ENCODE measurements at places on chromosomes 11 and 22.

DNA sequence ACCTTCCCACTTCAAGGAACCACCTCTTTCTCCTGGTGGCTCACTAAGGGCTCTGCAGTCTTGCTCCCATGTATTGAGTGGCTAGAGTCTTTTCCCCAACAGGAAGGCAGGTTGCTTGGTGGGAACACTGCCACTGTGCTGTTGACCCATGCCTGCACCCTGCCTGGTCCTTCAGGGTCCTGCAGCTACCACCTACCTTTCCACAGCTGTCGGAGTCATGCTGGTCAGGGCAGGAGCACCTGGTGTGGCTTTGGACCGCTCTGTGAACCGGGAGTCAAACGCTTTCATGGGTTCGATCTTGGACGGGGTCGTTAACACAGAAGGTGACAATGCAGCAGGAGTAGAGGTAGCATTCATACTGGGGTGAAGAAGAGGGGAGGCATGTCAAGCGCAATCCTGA lies 56.1 kb downstream of the HIRA start:
- no peak for DNase-seq

DNA sequence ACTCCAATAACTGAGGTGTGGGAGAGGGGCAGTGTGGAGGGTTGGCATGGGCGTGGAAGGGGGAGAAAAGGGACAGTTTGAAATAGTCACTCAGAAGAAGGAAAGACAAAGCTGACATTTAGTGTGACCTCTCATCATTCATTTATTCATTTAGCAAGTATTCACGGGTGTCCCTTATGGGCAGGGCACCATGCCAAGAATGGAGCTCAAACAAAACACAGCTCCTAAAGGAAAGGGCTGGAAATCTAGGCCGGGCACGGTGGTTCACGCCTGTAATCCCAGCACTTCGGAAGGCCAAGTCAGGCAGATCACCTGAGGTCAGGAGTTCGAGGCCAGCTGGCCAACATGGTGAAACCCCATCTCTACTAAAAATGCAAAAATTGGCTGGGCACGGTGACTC lies 19.4 kb upstream of the DGKZ start:
- no peak for DNase-seq

GRCh38 chr11:36617543-36618362 lies 19.7 kb upstream of the RAG2 start:
- DNase-seq, result no peak

DNA sequence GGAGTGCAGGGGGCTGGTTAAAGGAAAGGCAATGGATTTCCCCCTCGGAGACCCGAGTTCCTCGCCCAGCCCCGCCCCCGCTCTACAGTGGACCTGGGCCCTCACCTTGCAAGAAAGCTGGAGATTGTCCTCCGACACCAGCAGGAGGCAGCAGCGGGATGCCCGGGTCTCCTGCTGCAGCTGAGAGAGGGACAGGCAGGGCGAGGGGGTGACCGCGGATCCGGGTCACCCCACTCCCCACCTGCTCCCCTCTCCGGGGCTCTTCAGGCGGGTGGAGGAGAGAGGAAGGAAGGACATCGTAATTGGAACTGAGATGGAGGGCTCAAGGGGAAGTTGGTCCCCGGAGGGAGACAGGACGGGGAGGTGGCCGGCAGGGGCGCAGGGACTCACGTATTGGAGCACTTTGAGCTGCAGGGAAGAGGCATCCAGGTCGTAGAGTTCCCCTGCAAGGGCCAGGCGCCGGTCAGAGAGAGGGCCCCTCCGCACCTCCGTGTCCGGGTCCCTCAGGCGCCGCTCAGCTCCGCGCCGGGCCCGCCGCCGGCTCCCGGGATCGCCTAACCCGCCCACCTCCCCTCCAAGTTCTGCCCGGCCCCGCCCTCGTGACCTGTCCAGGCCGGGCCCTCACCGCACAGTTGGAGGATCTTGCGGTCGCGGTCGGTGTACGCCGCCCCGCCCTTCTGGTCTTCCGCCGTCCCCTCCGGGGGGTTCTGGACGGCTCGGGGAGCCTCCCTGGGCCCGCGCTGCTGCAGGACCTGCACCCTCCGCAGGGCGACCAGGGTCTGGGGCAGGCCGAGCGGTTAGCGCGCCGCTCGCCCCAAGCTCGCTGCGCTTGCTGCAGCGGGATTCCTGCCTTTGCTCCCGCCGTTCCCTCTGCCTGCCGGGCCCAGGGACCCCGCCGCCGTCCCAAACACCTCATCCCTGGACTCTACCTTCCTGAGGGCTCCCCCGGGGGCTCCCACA lies 84.1 kb downstream of the PDE2A start:
- DNase-seq, result no peak

- peak; percentile 15 for DNase-seq
Observed at GRCh38 chr11:31045335-31045734, 324.2 kb downstream of the DCDC1 start.

DNA sequence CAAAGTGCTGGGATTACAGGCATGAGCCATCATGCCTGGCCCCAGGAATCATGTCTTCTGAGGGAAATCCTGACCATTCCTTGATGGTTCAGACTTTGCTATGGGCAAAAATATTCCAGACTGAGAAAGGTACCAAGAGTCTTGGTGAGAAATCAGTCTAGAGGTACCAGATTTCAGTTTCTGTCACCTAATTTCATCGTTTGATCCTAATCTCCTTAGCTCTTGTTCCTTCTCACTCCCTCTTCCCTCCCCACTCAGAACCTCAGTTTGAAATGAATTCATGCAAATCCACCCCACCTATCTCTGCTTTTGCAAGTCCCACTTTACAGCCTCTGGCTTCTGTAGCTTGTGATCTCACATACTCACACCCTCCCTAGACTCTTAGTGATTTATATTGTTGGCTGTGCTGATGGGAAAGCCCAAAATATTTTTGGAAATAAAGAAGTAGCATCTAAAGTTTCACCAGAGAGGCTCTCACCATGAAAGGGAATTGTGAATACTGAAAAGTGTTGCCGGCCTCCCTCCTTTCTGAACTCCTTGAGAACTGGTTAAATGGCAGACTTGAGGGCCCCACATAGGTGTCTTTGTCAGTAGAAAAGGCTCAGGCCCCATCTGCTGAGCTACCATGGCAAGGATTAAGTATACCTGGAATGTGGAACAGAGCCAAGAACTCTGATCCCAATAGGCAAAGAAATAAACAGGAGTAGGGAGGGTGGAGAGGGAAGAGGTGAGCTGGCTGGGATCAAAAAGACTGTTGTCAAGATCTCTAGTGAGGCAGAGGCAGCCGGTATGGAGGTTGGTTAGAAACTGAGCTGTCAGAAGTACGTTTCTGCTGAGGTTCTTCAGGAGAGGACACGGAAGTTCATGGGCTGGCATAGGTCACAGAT lies 190.5 kb upstream of the MTMR2 start:
- DNase-seq, result no peak

DNA sequence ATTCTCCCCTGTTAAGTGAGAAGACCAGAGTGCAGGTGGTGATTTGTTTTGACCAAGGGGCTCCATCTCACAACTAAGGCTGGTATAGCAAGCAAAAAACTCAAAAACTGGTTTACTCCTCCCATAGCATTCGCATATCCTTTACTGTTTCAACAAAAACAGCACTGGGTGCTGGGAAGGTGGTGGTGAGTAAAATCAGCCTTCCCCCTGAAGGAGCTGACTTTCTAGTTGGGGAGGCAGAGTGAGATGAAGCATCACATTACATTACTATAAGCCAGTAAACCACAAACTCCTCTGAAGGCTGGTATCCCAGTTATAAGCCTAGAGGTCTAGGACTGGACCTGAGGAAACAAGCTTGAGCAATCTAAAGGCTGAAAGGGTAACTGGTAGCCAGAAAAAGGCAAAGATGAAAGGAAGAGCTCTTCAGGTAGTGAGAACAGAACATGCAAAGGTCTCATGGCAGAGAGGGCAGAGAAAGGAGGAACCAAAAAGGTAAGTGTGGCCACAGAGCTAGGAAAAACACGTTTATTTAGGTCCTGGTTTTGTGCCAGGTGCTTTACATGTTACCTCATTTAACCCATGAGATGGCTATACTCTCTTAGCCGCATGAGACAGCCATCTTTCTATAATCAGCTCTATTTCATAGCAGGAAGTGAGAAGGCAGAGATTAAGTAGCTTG lies 22.3 kb downstream of the TMEM123 start:
- no peak for DNase-seq

GRCh38 chr11:17563961-17564686 lies 17.1 kb downstream of the OTOG start:
- no peak for DNase-seq

- DNase-seq, result no peak
Observed at GRCh38 chr11:79227767-79228755, 212.8 kb downstream of the TENM4 start.

- DNase-seq, result no peak
Observed at GRCh38 chr11:12176410-12176809, 66.0 kb downstream of the MICAL2 start.

- no peak for DNase-seq
Observed at GRCh38 chr11:118834427-118835028, 43.6 kb upstream of the DDX6 start.

GRCh38 chr11:116782728-116783127 lies 5.1 kb downstream of the ZPR1 start:
- no peak for DNase-seq

GRCh38 chr11:88629496-88629895 lies 292.0 kb upstream of the CTSC start:
- no peak for DNase-seq

All from LNCaP clone FGC (cell line).